Cerebellar cortex (tissue), 1 donor: ENCODE measurements at places on chromosomes 3 and 15.

GRCh38 chr3:128804811-128805155 lies 74.6 kb upstream of the ACAD9 start:
- no peak for DNase-seq

DNA sequence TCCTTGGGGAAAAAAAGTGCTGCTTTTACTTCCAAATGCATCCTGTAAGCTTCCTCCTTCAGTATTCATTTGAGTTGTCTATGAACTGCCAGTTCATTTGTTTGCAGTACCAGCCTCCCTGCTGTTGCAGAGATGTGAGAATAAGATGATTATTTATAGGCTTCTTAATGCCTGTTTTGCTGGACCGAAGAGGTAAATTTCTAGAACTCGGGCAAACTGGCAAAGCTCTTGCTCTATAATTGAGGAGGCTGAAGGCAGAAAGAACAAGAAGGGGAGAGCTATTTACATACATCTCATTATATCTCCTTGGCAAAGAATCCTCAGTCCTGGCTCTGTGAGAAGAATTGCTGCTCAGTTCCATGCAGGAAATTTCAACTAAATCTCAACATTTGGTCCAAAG lies 790.4 kb downstream of the GRM7 start:
- DNase-seq: no peak

DNA sequence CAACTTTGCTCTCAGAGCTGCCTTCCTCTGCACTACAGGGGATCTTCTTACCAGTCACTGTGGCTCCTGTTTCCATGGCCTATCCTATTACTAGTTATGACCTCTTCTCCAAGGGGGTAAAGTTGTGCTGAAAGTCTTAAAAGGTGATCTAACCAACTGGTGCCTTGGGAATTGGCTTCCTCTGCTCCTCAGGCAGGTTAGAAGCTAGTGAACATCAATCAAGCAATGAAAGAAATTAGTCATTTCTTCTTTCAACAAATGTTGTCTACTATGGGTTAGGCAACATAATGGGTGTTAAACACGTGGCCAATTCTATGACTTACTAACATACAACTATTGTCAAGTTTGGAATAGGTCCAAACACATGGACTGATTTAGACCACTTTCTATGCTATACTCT lies 571.4 kb upstream of the NAALADL2 start:
- DNase-seq: peak; percentile 74

DNA sequence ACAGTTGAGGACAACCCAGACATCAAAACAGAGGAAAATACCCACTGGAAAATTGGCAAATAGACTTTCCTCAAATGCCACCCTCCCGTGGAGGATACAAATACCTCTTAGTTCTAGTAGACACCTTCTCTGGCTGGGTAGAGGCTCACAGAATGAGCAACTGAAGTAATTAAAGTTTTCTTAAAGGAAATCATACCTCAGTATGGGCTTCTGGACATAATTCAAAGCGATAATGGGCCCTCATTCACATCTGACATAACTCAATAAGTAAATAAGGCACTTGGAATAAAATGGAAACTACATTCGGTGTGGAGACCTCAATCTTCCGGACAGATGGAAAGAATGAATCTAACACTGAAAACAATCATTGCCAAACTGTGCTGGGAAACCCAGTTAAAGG lies 115.2 kb upstream of the PLCL2 start:
- no peak for DNase-seq

DNA sequence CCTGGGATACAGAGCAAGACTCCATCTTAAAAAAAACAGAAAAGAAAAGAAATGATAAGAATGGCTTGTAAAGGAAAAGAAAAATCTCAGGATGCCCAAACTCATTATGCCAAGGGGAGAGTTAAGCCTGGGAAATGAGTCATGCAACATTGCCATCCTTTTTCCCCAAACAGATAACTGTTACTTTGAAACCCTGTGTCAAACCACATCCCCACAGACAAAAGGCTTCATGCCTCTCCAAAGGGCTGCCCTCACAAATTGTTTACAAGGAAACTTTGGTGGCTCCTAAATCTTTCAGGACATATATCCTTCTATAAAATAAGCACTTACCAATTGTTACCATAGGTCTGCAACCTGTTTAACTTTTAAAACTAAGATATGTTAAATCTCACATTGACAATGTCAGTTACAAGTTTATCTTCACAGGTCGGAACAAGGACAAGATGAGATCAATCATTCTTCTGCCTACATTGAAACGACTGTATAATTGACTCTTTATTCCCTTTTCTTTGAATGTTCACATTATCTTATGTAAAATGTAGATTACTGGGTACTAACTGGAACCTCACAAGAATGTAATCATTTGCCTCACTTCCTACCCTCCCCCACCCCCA lies 18.6 kb upstream of the SENP7 start:
- no peak for DNase-seq

DNA sequence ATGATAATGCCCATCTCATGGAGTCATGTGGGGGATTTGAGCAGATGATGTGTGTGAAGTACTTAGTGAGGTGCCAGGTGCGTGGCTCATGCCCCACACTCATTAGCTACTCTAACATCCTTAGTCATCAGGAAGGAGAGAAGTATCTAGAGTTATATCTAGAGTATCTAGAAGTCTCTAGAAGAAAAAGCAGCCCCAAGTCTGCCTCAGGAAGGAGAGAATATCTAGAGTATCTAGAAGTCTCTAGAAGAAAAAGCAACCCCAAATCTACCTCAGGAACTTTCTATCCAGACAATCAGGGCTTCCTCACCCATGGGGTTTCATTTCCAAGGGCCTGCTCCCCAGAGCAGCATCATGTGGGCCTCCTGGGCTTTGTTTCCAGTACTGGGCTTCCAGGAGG lies 24.7 kb upstream of the DOCK3 start:
- no peak for DNase-seq

DNA sequence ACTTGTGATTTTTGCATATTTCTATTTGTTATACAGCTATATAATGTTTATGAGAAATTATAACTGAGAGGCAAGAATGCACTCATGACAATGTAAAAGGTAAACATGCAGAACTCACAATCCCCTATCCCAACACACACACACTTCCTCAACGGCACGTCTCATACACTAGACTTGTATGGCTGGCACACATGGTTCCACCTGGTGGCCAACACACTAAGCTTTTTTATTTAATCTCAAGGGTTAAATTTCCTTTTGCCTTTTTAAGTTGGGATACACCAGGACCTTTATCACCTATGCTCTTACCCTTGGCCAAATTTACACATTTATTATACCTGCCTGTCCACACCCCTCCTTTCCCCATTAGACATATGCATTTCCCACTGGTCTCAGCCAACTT lies 88.6 kb upstream of the PSMD6 start:
- no peak for DNase-seq

DNA sequence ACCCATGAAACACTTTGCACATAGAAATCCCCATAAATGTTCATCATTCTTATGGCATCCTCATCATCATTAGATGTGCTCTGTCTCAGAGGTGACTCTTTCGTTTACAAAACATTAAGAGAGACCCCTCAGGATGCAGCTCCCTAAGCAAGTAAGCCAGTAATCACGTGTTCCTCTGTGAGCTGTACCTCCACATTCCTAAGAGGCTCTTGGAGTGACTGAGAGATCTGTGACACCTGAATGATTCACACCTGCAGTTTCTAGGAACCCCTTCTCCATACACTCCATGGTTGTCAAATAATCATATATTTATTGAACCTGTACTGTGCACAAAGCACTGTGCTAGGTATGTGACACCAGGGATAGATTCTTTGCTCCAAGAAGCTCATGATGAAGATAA lies 602.4 kb downstream of the UNC13C start:
- no peak for DNase-seq

DNA sequence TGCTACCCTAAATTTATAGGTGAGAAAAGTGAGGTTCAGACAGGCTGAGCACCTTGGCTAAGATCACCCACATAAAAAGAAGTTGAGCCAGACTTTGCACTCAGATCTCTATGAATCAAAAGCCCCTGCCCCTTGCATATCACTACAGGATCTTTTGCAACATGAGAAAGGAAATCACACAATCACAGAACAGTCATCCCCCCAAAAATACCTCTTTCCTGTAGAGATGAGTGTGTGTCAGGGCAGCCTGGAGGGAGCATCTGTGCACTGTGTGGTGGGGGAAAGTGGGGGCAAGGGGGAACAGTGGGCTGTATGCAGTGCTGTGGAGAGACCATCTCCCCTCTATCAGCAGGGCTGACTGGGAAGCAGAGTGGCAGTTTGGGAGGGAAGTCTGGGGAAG lies 46.6 kb downstream of the EPHB3 start:
- no peak for DNase-seq

DNA sequence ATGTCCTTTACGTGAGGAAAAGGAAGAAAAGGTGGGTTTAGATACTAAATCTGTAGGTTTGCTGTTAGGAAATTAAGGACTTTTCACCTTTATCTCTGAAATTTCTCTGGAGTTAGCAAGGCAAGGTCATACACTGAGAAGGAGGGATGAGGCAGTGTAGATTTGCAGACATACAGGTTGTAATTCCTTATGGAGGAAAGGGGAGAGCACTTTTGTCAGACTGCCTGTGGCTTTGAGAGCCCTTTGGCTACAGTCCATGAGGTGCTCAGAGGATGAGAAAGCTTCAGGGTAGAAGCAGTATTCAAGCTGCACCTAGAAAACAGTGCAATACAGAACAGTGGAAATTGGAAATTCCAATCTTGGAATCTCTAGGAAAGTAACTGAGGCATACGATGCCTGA lies 8.3 kb downstream of the RPL14 start:
- DNase-seq: peak; percentile 48
